ENCODE measurements at places on chromosomes 6 and 20.
A peak's percentile ranks its signal among the peaks of the same experiment; 100 is the strongest.

DNA sequence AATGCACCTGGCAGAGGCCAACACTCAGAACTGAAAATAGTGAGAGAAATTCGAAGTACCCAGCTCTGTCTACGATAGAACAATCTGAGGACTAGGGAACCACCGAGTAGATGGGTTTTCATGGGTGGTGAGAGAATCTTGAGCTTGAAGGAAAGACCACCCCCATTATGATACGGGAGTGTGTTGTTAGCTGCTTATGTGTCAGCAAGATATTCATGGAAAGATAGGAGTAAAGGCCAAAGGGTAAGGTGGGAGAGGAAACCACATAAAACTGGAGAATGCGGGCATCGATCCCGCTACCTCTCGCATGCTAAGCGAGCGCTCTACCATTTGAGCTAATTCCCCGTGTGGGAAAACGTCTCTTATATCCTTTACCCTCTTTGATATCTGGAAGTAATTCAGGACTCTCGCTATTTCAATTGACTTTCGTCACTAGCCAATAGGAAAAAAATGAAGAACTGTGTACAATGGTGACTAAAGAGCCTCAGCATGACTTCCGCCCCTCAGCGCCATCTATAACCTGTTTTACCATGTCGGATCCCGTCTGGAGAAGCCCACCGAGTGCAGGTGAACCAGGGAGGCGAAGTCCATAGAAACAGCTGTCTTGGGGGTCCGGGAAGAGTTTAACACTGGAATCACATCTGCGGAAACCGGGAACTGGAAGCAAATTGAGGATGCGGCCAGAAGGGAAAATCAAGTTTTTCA is 25.0 kb upstream of the ABT1 start:
- peak; percentile 74 for DNase-seq

GRCh38 chr6:67352717-67353116 is 1282.4 kb upstream of the ADGRB3 start:
- no peak for DNase-seq

GRCh38 chr20:62822788-62823651 is 6.2 kb downstream of the COL9A3 start:
- no peak for DNase-seq

GRCh38 chr20:43507150-43508080 is at the start of gene L3MBTL1:
TSS of gene L3MBTL1 (plus strand) at chr20:43507697. CDS start at chr20:43513504, 5,807 bp downstream.
- DNase-seq, result peak; percentile 55

GRCh38 chr6:107488875-107489635 is 862 bp upstream of the SOBP start:
- peak; percentile 9 for DNase-seq

All from stimulated activated effector memory CD8-positive, alpha-beta T cell treated with anti-CD3 and anti-CD28 coated beads, Interleukin-12 subunit alpha, Interleukin-12 subunit beta, amount 100 ng/mL, for 72 hours (primary cell).